Lower lobe of right lung (tissue), 2 donors: ENCODE measurements at places on chromosomes 13 and 19. TPM values are rescaled to one million over a fixed set of nuclear protein-coding genes. Genes with fewer than 3 reads are reported as not detected.
A peak's percentile ranks its signal among the peaks of the same experiment; 100 is the strongest.

DNA sequence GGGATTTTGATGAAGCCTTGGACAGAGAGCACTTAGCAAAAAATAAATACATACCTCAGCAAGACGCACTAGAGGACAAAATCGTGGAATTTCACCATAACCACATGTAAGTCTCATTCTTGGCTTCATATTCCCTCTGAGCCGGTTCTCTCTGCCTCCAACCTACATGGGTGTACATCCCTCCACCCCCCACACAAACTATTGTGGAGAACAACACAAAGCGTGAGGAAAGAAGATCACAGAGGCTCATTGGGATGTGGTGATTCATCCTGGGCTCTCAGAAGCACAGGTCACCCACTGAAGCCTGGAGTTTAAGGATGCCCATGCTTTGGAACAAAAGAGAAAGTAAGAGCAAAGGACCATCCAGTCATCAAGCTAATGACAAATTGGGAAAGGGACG, 192.2 kb downstream of the STK24 start:
- no peak for DNase-seq

DNA sequence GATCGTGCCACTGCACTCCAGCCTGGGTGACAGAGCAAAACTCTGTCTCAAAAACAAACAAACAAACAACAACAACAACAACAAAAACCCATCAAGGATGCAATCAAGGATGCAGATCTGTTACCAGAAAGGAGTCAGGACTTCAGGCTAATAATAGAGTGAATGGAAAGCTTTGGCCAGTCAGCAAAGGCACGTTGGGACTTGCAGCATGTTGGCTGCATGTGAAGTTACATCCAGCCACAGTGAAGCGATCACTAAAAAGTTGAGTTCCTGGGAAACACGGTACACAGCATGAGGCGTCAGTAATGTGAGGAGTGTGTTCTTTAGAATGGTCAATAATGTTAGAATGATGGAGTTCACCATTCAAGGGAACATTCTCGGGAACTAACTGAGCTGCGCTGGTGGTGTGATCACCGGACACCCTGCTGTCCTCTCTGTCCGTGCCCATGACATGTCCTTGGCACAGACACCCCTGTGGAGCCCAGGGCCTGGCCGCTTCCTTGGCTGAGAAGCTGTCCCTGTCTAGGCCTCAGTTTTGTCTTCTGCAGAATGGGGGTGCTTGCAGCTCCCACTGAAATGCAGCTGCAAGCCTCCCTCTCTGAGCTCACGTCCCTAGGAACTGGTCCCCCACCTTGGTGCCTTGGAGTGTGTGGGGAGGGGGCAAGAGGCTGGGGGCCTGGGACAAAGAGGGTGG, 2.3 kb upstream of the LGALS7B start:
- DNase-seq = peak; percentile 30

The METTL21C gene
- total RNA-seq = not detected

DNA sequence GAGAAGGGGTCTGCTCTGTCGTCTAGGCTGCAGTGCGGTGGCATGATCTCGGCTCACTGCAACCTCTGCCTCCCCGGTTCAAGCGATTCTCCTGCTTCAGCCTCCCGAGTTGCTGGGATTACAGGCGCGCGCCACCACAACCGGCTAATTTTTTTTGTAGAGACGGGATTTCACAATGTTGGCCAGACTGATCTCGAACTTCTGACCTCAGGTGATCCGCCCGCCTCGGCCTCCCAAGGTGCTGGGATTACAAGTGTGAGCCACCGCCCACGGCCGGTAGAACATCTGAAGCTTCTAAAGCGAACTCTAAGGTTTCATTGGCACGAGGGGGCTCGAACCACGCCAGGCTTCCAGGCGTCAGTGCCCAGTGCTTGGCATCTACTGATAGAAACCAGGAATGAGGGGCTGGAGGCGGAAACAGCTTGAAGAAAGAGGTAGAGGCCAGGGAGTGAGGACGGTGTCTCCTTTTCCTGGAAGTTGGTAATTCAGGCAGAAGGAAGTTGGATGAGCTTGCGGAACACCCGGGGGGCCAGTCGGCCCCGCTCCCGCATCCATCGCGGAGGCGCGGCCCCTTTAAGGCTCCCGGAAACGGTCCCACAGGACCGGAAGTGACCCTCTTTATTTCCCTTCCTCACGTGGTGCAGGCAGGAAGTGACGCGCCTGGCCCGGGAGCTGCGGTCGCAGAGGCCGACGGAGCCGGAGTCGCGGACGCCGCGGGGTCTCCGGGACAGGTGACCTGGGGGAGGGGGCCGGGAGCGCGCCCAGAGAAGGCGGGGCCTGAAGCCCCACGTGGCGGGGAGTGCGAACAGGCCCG, at the start of gene CCDC9:
CCDC9 (plus strand) TSS at position 647 of the 814 bp plus-strand sequence. CDS start 1,876 bp downstream, outside the sequence.
- DNase-seq = peak; percentile 98

DNA sequence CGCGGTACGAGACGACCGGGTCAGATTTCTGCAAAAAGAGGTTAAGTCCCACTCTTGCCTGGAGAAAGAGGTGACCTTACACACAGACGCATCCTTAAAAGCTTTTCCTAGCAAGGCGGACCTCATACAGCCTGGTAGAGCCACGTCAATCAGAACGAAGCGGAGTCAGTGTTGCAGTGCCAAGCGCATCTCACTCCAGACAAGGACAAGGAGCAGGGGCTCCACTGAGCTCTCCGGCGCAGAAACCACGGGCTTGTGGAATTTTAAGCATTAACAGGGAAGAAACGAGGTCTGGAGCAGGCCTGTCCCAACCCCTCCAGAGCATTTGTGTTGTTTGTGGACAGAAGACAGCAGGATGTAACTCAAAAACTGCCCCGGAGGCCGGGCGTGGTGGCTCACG, 7.1 kb downstream of the EEF2 start:
- DNase-seq = no peak

The FFAR3 gene
- not detected for total RNA-seq

The MCEMP1 gene
- 184 TPM for total RNA-seq

The FAM124A gene
- 4.1 TPM for total RNA-seq

GRCh38 chr19:41018736-41019290, 27.7 kb downstream of the CYP2B6 start:
- no peak for DNase-seq

The MAMSTR gene
- 1.5 TPM for total RNA-seq

The COL4A2 gene
- 185 TPM for total RNA-seq

- no peak for DNase-seq
Measured at GRCh38 chr13:81442904-81443303, 1102.0 kb upstream of the SPRY2 start.

GRCh38 chr13:113651511-113652403, 6.2 kb downstream of the ATP4B start:
- peak; percentile 48 for DNase-seq
